ENCODE measurements at places on chromosomes 7 and 10.

DNA sequence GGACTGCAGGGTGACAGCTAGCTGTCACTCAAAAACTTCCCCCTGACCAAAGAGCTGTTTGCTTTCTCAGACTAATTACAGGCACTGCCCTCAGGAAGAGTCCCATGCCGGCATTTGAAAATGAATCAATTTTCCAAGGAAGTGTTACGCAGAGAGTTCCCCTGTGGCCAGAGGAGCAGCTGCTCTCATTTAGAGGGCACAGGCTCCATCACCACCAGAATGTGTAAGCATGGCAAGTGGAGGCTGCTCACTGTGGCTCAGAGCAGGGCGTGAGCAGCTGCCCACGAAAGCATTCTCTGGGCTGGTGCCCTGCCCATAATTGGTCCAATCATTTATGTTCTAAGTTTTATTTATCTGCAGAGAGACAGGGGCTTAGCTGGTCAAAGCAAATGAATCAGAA is 202.2 kb downstream of the RAMP3 start:
- DNase-seq = no peak

GRCh38 chr10:10911471-10911921 is 106.2 kb upstream of the CELF2 start:
- no peak for DNase-seq

GRCh38 chr10:100057948-100058347 is 23.7 kb downstream of the CPN1 start:
- DNase-seq = no peak

GRCh38 chr7:80078159-80078731 is 56.4 kb upstream of the GNAI1 start:
- peak; percentile 71 for DNase-seq

DNA sequence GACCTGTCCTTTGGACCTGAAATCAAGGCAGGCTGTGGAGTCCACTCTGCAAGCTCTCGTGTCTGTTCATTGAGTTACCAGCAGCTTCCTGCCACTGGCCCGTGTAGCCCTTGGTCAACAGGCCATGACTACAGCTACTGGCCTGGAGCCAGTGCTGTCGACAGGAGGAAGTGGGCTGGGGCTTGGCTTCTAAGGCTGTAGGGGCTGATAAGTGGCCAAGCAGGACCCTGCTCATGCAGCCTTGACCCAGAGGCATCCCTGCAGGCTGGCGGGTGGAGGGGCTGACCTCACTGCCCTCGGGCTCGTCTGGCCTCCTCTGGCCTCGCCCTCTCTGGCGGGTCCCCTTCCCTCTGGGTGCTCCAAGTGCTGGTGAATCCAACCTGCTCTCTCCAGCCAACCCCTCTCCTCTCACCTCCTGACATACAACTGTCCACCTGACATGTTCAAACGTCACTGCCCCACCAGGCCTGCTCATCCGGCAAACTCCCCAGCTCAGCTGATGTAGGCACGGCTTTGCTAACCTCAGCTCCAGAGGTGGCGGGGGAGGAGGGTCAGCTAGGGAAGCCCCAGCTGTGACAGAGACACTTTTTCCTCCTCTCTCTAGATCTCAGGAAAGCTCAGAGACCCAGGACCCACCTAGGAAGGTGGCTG is 188.6 kb upstream of the LYZL2 start:
- DNase-seq = peak; percentile 87

GRCh38 chr10:43110338-43111071 is 27.7 kb upstream of the CSGALNACT2 start:
- DNase-seq = no peak

Measured in lung microvascular endothelial cell (primary cell).